Activated CD8-positive, alpha-beta T cell treated with anti-CD3 and anti-CD28 coated beads, Interleukin-2, amount 10 ng/mL, durations not matched to agents 7 days and 5 days (primary cell): ENCODE measurements at places on chromosomes 12 and 14. TPM values are rescaled to one million over a fixed set of nuclear protein-coding genes. Genes with fewer than 3 reads are reported as not detected.

- no peak overlapping the region for H3K27ac ChIP-seq
- no peaks in the 10 kb centered on the region for H3K36me3 ChIP-seq
- no peaks in the 10 kb centered on the region for H3K4me1 ChIP-seq
- H3K27me3 ChIP-seq, result peaks cover 2% of the 10 kb centered on the region
- H3K4me3 ChIP-seq, result no peak overlapping the region
- no peak for DNase-seq
Measured at GRCh38 chr12:88570103-88570502, 10.2 kb downstream of the KITLG start.

GRCh38 chr14:69268763-69269162, 8.8 kb downstream of the GALNT16 start:
- DNase-seq, result no peak
- H3K4me1 ChIP-seq, result no peaks in the 10 kb centered on the region
- H3K27me3 ChIP-seq, result peaks cover 32% of the 10 kb centered on the region
- H3K27ac ChIP-seq, result no peak overlapping the region
- H3K36me3 ChIP-seq, result no peaks in the 10 kb centered on the region

DNA sequence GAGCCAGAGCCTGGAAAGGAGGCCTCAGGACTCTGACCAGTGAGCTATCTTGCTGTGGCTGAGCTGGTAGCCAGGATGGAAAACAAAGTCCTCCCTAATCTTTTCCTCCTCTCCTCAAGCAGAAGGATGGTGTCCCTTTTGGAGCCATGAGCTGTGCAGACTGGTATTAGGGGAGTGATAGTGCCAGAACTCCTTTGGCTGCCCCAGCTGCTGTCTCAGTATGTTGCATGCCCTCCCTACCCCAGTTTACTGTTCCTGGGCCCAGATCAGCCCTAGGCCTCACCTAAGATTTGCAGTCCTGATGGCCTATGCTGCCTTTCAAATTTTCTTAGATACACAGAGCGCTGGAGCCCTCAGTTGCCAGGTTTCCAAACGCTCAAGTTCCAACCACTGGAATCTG, 150.3 kb upstream of the ALG10B start:
- H3K4me1 ChIP-seq, result no peaks in the 10 kb centered on the region
- DNase-seq, result no peak
- no peak overlapping the region for H3K4me3 ChIP-seq
- H3K27ac ChIP-seq, result no peak overlapping the region

- no peaks in the 10 kb centered on the region for H3K36me3 ChIP-seq
- DNase-seq, result no peak
- H3K27me3 ChIP-seq, result peaks cover 11% of the 10 kb centered on the region
- peaks cover 20% of the 10 kb centered on the region for H3K4me1 ChIP-seq
- no peak overlapping the region for H3K27ac ChIP-seq
- H3K4me3 ChIP-seq, result no peak overlapping the region
Measured at GRCh38 chr14:56358275-56358674, 221.3 kb upstream of the TMEM260 start.

GRCh38 chr12:2412305-2412643, 359.5 kb downstream of the CACNA1C start:
- H3K27ac ChIP-seq, result no peak overlapping the region
- peaks cover 3% of the 10 kb centered on the region for H3K27me3 ChIP-seq
- H3K36me3 ChIP-seq, result no peaks in the 10 kb centered on the region
- DNase-seq, result no peak
- H3K4me1 ChIP-seq, result no peaks in the 10 kb centered on the region

- peaks cover 6% of the 10 kb centered on the region for H3K4me1 ChIP-seq
- peaks cover 38% of the 10 kb centered on the region for H3K27me3 ChIP-seq
- H3K4me3 ChIP-seq, result no peak overlapping the region
- H3K36me3 ChIP-seq, result no peaks in the 10 kb centered on the region
Measured at GRCh38 chr14:21043974-21044618, 1.9 kb downstream of the RNASE7 start.

GRCh38 chr12:113242560-113242959, 21.3 kb downstream of the TPCN1 start:
- no peaks in the 10 kb centered on the region for H3K27me3 ChIP-seq
- no peak overlapping the region for H3K4me3 ChIP-seq
- H3K36me3 ChIP-seq, result peaks cover 7% of the 10 kb centered on the region
- peak overlapping the region; percentile 27 for H3K27ac ChIP-seq

GRCh38 chr12:113407931-113408600, 4.4 kb upstream of the SDS start:
- DNase-seq, result no peak
- no peaks in the 10 kb centered on the region for H3K36me3 ChIP-seq
- peaks cover 15% of the 10 kb centered on the region for H3K27me3 ChIP-seq
- no peaks in the 10 kb centered on the region for H3K4me1 ChIP-seq

- H3K27ac ChIP-seq, result no peak overlapping the region
- no peaks in the 10 kb centered on the region for H3K27me3 ChIP-seq
- H3K4me3 ChIP-seq, result no peak overlapping the region
- H3K4me1 ChIP-seq, result no peaks in the 10 kb centered on the region
- no peaks in the 10 kb centered on the region for H3K36me3 ChIP-seq
Measured at GRCh38 chr12:105554223-105554678, 223.8 kb downstream of the C12orf75 start.

GRCh38 chr12:109627633-109628032, 54.0 kb downstream of the MVK start:
- no peak overlapping the region for H3K4me3 ChIP-seq
- DNase-seq, result no peak
- H3K4me1 ChIP-seq, result no peaks in the 10 kb centered on the region
- no peaks in the 10 kb centered on the region for H3K36me3 ChIP-seq
- peaks cover under 1% of the 10 kb centered on the region for H3K27me3 ChIP-seq

GRCh38 chr12:116532986-116533342, 26.2 kb upstream of the MAP1LC3B2 start:
- no peak overlapping the region for H3K27ac ChIP-seq
- DNase-seq, result no peak
- peak overlapping the region; percentile 83 for H3K4me3 ChIP-seq
- no peaks in the 10 kb centered on the region for H3K36me3 ChIP-seq
- H3K4me1 ChIP-seq, result peaks cover 32% of the 10 kb centered on the region

GRCh38 chr12:71162832-71163763, 5.3 kb upstream of the TSPAN8 start:
- no peak for DNase-seq
- no peaks in the 10 kb centered on the region for H3K36me3 ChIP-seq
- H3K27me3 ChIP-seq, result no peaks in the 10 kb centered on the region

DNA sequence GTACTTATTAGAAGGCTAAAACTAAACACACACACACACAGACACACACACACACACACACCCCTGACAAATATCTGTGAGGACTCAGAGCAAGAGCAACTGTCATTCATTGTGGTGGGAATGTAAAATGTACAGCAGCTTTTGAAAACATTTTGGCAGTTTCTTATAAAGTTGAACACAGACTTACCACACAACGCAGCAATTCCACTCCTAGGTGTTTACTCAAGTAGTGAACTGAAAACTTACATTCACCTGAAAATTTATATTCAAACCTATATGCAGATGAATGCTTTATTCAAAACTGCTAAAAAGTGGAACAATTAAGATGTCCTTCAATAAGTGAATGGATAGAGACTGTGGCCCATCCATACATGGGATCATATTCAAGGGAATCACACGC, 18.6 kb downstream of the ZNF605 start:
- no peak for DNase-seq
- H3K27me3 ChIP-seq, result no peaks in the 10 kb centered on the region
- H3K36me3 ChIP-seq, result peaks cover 57% of the 10 kb centered on the region
- no peak overlapping the region for H3K27ac ChIP-seq

GRCh38 chr14:24518851-24519250, 10.8 kb upstream of the CMA1 start:
- no peak overlapping the region for H3K27ac ChIP-seq
- H3K4me3 ChIP-seq, result no peak overlapping the region
- peaks cover 7% of the 10 kb centered on the region for H3K4me1 ChIP-seq

- H3K4me1 ChIP-seq, result peaks cover 2% of the 10 kb centered on the region
- no peaks in the 10 kb centered on the region for H3K27me3 ChIP-seq
- H3K36me3 ChIP-seq, result no peaks in the 10 kb centered on the region
- H3K4me3 ChIP-seq, result no peak overlapping the region
- no peak for DNase-seq
Measured at GRCh38 chr12:44184499-44185206, 348.8 kb downstream of the TMEM117 start.

GRCh38 chr14:97395068-97395467, 597.9 kb downstream of the VRK1 start:
- H3K36me3 ChIP-seq, result no peaks in the 10 kb centered on the region
- DNase-seq, result no peak
- no peaks in the 10 kb centered on the region for H3K4me1 ChIP-seq
- H3K27ac ChIP-seq, result no peak overlapping the region
- no peak overlapping the region for H3K4me3 ChIP-seq

DNA sequence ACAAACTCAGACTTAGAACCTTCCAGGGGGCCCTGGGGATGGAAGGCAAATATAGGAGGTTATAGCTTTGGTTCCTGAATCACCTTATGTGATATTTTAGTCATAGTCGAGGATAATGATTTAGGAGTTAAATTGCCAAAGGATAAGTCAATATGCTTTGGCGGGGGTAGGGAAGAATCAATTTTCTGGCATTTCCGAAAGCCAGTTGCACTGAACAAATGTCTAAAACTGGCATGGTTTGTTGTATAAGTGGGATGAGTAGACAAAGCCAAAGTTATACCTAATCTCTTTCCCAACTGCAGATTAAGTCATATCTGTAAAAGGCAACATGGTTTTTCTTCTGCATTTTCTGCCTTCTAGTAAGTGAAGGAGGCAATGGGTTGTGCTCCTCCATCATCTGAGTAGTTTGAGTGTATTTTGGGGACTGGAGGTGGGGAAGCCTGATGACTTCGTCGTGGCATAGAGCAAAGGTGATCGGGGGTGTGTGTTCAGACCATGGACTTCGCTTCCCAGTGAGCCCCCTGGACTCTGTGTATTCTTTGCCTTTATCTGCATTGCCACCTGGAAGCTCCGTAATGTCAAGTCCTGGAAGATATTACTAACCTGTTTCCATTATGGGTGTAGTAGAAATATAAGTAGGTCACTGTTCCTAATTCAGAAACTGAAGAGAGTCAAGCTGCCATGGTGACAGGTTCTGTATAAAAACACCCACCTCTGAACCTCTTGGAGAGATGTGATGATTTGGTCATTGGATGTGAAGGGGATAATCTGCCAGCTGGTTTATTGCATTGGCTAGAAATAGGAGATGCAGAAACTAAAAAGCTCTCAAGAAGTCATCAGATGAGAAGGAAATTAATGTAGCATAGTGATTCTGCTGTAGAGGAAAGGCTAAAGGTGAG, 24.5 kb downstream of the PPFIBP1 start:
- peaks cover 20% of the 10 kb centered on the region for H3K27me3 ChIP-seq
- peaks cover 6% of the 10 kb centered on the region for H3K36me3 ChIP-seq
- no peak for DNase-seq

DNA sequence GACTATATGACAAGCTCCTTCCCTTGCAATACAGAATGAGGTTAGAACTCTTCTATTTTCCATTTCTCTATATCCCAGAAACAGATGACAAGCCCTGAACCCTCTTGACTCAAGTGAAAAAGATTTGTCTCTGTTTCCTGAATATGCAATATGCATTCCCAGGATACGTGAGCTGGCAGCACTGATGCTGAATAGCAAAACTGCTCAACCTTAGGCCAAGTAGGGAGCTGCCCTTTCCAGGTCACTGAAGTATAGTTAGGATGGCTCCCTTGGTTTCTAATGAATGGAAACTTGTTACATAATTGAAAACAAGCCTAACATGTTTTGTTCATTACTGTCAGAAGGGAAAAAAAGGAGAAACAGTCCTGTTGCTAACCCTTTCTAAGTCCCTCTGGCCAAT, 47.9 kb upstream of the PLEKHG7 start:
- H3K27me3 ChIP-seq, result peaks cover 5% of the 10 kb centered on the region
- DNase-seq, result no peak
- H3K27ac ChIP-seq, result no peak overlapping the region
- H3K4me3 ChIP-seq, result no peak overlapping the region

- peaks cover 13% of the 10 kb centered on the region for H3K27me3 ChIP-seq
- H3K36me3 ChIP-seq, result no peaks in the 10 kb centered on the region
- no peak overlapping the region for H3K4me3 ChIP-seq
- DNase-seq, result no peak
- peaks cover 10% of the 10 kb centered on the region for H3K4me1 ChIP-seq
Measured at GRCh38 chr14:20679907-20680306, 4.5 kb upstream of the RNASE4 start.

GRCh38 chr12:55771736-55772135, 28.8 kb downstream of the GDF11 start:
- no peak overlapping the region for H3K27ac ChIP-seq
- peaks cover 26% of the 10 kb centered on the region for H3K36me3 ChIP-seq
- no peak for DNase-seq
- peaks cover 3% of the 10 kb centered on the region for H3K4me1 ChIP-seq
- no peak overlapping the region for H3K4me3 ChIP-seq

DNA sequence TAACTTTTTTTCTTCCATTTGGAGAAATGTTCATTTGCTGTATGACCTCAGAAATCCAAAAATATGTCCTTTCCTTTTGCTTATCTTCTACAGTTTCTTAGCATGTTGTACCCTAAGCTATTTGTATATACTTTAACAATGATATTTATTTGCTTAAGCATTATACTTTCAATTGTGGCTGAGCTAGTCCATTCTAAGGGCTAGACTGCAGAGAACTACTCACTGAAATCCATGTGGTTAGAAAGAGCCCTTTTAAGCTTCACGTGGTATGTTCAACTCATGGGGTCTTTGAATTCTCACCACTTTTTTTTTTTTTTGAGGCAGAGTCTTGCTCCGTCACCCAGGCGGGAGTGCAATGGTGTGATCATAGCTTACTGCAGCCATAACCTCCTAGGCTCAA, 122.5 kb downstream of the HMGA2 start:
- DNase-seq, result no peak
- H3K27ac ChIP-seq, result no peak overlapping the region
- no peak overlapping the region for H3K4me3 ChIP-seq

DNA sequence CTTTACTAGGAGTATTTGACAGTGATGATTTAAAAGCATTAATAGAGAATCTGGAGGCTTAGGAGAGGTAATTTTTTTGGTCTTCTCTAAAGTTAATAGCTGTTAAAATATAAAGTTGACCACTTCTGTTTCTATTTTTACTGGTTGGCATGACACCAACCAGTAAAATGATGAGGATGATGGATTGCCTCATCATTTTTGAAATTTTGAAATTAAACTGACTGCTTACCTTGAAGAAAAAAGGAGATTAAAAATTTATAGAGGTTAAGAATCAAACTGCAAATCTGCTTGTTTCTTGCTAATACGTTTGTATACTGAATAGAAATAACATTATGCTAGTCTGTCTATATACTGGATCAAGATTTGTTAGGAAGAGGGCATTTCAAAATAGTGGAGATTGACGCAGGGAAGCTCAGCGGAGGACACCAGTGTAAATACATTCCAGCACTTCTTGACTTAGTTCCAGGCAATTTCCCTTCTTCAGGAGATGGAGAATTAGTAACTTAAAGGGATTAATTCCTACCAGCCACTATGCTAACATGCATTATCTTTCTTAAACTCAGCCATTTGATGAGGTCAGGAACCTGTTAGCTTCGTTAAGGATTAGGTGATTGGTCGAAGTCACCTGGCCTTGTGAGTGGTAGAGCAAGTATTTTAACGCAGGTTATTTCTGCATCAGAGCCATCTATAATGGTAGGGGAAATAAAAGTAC, 3.6 kb downstream of the EID3 start:
- no peak overlapping the region for H3K27ac ChIP-seq
- no peaks in the 10 kb centered on the region for H3K27me3 ChIP-seq
- peaks cover 46% of the 10 kb centered on the region for H3K36me3 ChIP-seq
- DNase-seq, result no peak
- H3K4me1 ChIP-seq, result peaks cover 49% of the 10 kb centered on the region

GRCh38 chr14:29355846-29356245, 571.8 kb downstream of the PRKD1 start:
- no peak for DNase-seq
- no peaks in the 10 kb centered on the region for H3K27me3 ChIP-seq
- H3K4me3 ChIP-seq, result no peak overlapping the region
- no peaks in the 10 kb centered on the region for H3K4me1 ChIP-seq
- no peaks in the 10 kb centered on the region for H3K36me3 ChIP-seq

Gene RTN1
- total RNA-seq, result not detected

Gene PTPRQ
- total RNA-seq, result not detected

Gene PACS2
- total RNA-seq, result 38.5 TPM

Gene RERG
- total RNA-seq, result not detected

Gene TTC9
- total RNA-seq, result 13.9 TPM

Gene NGB
- total RNA-seq, result not detected
